ENCODE measurements at places on chromosomes 11 and 22. TPM values are rescaled to one million over a fixed set of nuclear protein-coding genes. Genes with fewer than 3 reads are reported as not detected.

Gene FGF3
- total RNA-seq: not detected

Gene OSBPL5
- total RNA-seq: 20.0 TPM

Gene SAA4
- total RNA-seq: not detected

Gene TRPM5
- total RNA-seq: not detected

Gene PGA4
- total RNA-seq: not detected

Gene PLAAT4
- total RNA-seq: 34.1 TPM

Gene APOBEC3H
- 10.5 TPM for total RNA-seq

Gene OR2D2
- total RNA-seq: not detected

Gene KDM4D
- 2.0 TPM for total RNA-seq

Gene TCN2
- 1.5 TPM for total RNA-seq

Gene P2RX6
- 0.34 TPM for total RNA-seq

Gene CCND1
- total RNA-seq: 0.39 TPM

Gene PANX3
- total RNA-seq: not detected

Gene OR6T1
- not detected for total RNA-seq

Gene BUD13
- 29.3 TPM for total RNA-seq

Gene DPP3
- 60.4 TPM for total RNA-seq

Gene PLAAT3
- 6.3 TPM for total RNA-seq

Gene CTSF
- 10.6 TPM for total RNA-seq

Gene SEC14L6
- total RNA-seq: not detected

Gene GLYATL1
- not detected for total RNA-seq

Gene KCNJ1
- not detected for total RNA-seq

Gene ZFPL1
- total RNA-seq: 29.9 TPM

Gene OR6A2
- 0.10 TPM for total RNA-seq

Gene CD59
- total RNA-seq: 41.9 TPM
